ENCODE measurements at places on chromosomes 5 and 9.

DNA sequence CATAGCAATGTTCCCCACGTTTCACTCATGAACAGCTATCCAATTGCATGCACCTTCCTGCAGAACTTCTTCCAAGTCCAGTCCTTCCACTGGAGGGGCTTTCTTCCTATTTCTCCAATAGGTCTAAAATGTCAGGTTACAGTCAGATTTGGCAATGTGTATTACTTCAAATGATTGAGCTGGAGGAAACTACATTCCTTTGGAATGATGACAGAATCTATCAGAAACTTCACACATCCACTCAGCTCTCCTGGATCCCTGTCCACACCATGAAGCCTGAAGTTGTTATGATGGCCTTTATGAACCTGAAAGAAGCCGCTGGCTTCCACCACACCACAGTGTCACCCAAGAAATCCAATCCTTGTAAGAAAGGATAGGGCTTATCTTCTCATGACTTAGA is 32.2 kb downstream of the FBXW2 start:
- DNase-seq = no peak

GRCh38 chr5:142356349-142356715 is 31.5 kb upstream of the SPRY4 start:
- DNase-seq = no peak

- no peak for DNase-seq
Measured at GRCh38 chr5:78232163-78232562, 62.3 kb downstream of the AP3B1 start.

- DNase-seq = peak; percentile 41
Measured at GRCh38 chr5:111948092-111948841, 191.3 kb upstream of the NREP start.

DNA sequence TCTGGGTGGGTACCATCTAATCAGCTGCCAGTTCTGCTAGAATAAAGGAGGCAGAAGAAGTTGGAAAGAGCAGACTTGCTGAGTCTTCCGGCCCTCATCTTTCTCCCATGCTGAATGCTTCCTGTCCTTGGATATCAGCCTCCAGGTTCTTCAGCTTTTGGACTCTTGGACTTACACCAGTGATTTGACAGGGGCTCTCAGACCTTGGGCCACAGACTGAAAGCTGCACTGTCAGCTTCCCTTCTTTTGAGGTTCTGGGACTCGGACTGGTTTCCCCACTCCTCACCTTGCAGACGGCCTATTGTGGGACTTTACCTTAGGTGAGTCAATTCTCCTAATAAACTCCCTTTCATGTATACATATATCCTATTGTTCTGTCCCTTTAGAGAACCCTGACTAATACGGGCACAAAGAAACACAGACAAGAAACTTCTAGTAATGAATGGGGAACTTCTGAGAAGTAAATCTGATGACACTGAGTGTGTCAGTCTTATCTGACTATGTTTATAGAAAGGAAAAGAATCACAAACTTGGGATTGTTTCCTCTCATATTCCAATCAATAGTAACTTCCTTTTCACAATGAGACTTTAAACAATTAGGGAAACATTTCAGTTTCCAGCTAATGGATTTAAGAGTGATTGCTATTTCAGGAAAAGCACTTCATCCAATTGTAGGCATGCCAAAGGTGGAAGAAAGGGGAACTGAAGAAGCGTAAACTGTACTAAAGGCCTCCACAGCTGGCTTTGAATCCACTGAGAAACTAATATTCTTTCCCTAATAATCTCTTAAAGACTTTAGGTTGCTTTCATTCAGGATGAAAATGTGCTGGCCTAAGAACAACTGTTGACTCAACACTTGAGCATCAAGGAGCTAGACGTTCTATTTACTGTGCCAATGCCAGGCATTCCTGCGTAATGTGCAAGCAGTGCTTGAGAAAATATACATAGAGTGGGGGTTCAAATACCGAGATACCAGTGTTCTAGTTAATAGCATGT is 127.9 kb upstream of the PTGER4 start:
- DNase-seq = peak; percentile 98

GRCh38 chr5:1352231-1353219 is 7.6 kb upstream of the CLPTM1L start:
- DNase-seq = no peak

DNA sequence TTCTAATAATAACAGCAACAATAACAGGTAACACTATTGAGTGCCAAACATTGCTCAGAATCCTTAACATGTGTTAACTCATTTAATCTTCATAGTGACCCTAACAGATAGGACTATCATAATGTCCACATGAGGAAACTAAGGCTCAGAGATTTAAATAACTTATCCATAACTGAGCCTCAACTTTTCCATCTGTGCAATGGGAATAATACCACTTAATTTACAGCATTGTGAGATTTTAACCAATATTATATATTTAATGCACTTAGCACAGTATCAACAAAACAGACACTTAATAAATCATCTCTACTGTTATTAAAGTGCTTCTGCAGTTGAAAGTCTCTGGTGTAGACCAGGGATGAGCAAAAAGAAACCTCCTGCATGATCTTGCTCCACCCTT is 28.2 kb downstream of the TTC39B start:
- DNase-seq = no peak

DNA sequence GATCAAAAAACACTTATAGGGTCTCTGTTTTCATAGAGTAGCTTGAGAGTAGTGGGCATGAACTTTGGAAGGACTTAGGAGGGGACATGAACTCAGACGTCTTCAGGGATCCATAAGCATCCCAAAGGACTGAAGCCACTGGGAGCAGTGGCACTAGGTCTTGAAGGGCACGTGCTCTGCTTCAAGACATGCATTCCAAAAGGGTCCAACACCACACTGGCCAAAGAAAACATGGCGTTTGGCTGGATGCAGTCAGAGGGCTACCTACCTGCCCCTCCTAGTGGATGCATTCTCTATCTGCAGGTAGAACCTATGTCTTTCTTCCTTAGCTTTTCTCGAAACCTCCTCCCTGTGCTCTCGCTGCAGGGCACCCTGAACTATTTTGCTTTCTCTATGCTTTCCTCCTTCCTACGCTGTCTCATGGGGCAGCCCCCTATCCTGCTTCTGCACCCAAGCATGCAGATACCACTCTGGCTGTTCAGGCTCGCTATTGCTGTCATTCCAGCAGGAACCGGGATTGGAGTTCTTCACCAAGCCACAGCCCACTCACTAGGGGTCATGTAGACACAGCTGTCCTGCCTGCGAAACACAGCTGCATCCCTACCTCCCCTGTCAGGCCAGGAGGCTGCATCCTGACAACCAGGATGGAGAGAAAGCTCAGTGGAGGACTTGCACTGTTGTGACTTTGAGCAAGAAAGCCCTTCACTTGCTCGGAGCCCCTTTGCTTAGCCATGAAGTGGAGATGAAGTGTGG is 11.9 kb downstream of the FAM240B start:
- DNase-seq = peak; percentile 29

- no peak for DNase-seq
Measured at GRCh38 chr5:172587061-172587405, 54.0 kb upstream of the NEURL1B start.

DNA sequence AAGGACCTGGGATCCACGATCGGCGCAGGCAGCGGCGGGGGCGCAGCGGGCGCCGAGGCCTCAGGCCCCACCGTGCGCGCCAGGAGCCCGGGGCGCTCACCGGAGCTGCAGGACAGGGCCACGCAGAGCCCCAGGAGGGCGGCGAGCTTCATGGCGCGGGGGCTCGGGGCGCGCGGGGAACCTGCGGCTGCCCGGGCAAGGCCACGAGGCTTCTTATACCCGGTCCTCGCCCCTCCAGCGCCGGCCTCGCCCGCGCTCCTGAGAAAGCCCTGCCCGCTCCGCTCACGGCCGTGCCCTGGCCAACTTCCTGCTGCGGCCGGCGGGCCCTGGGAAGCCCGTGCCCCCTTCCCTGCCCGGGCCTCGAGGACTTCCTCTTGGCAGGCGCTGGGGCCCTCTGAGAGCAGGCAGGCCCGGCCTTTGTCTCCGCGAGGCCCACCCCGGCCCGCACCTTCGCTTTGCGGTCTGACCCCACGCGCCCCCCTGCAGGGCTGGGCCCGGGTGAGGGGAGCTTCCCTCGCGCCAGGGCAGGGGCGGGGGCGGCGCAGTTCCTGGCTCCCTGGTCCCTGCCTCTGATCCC is at the start of gene SCGB3A1:
SCGB3A1 (minus strand) TSS at position 189 of the 577 bp plus-strand sequence; CDS start at position 152, 37 bp downstream.
- no peak for DNase-seq

All from PC-3 (cell line).